NCI-H510A treated with DMSO at 0.1 percent for 48 hours (cell line): ENCODE measurements at places on chromosomes 2 and 18.

GRCh38 chr2:238897122-238897880 lies 49.4 kb downstream of the TWIST2 start:
- DNase-seq = no peak

GRCh38 chr2:62038975-62039771 lies 133.7 kb downstream of the COMMD1 start:
- no peak for DNase-seq

GRCh38 chr2:241139531-241140444 lies 9.5 kb downstream of the PASK start:
- DNase-seq = no peak

DNA sequence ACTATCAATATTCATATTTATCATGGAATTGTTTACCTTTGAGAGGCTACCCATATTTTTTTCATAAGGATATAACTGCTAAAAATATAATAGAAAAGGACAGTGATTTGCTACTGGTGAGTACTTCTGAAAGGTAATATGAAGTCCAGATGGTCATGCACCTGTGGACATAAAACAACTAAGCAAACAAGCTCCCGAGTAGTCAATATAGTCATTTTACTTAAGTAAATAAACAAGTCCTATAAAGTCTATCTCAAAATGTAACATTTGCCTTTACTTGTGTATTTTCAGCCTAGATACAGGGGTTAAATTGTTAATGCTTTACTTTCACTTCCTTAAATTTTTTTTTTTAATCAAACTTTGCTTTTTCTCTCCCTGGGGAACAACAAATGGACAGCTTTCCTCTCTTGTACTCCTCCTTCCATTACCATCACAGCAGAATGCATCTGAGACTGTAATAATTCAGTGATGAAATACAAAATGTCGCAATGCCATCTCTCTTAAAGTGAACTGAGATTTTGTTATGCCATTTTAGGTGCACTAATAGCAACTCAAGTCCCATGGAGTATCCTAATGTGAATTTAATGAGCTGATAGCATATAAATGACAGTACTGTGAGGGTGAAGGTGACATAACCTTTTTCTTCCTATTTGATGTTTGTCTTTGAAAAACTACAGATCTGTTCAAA lies 1325.4 kb upstream of the ZEB2 start:
- peak; percentile 89 for DNase-seq

GRCh38 chr2:41572154-41572553 lies 475.7 kb upstream of the PKDCC start:
- no peak for DNase-seq

DNA sequence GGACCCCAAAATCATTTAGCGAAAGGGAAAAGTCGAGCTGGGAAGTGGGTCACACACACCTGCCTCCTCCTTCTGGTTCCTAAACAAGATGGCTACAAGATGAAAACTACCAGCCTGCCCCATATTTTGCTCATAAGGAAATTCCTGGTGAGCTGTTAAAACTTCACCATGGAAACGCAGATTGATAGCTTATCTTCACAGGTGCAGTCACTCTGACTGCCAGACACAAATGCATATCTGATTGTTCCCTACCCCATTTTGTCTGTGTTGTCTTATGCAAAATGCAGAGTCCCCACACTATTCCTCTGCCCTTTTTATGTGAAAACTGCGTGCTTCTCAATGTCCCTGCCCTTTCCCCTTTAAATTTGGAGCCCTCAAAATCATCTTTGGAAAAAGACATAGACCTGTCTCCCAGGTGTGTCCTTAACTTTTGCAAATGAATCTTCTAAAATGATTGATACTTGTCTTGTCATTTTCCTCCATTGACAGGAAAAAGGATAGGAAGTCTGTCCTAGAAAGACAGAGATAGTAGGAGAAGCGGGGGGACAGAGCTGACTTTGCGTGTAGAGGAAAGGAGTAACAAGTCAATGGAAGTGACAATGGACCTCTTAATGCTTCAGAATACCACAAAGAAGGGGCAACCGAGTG lies 38.9 kb upstream of the THOC1 start:
- DNase-seq = no peak
